Stimulated activated CD4-positive, alpha-beta T cell treated with anti-CD3 and anti-CD28 coated beads, Interleukin-1b, Interleukin-23, amount 100 ng/mL, for 4 hours (primary cell): ENCODE measurements at places on chromosomes 11 and 22.

GRCh38 chr11:125312391-125312790, 147.8 kb downstream of the PKNOX2 start:
- DNase-seq: no peak

- no peak for DNase-seq
Observed at GRCh38 chr11:113435190-113435968, 39.8 kb downstream of the DRD2 start.

GRCh38 chr11:121422675-121423074, 29.4 kb upstream of the SORL1 start:
- DNase-seq: no peak

GRCh38 chr22:32818446-32819115, 17.1 kb downstream of the TIMP3 start:
- DNase-seq: no peak

DNA sequence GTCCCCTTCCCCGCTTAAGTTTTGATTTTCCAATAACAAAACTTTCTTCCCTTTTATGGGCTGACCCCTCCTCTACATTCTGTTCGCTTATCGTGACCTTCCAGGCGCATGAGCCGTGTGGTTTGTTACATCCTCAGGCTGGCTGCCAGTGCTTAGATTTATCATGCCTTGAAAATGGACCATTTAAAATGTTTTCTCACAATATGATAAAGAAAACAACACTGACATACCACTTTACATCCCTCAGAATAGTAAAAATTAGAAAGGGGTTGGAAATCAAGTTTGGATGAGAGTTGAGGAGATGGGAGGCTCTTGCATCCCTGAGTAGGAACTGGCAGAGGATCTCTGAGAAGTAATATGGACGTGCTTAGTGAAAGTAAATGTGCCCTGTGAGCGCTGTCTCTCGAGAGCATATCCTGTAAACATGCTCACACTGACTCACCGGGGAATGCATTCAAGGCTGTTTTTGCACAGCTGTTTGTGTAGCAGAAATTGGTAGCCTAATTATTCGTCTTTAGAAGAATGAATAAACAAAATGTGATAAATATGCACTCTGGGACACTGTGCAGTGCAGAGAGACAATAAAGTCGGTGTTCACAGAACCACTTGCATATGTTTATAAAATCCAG, 17.1 kb upstream of the TOLLIP start:
- DNase-seq: no peak

GRCh38 chr11:19392847-19393518, 152.2 kb upstream of the E2F8 start:
- no peak for DNase-seq

GRCh38 chr11:56214537-56214936, 19.5 kb downstream of the OR5T2 start:
- no peak for DNase-seq

- peak; percentile 23 for DNase-seq
Observed at GRCh38 chr11:59429924-59430516, 3.8 kb upstream of the OR5A2 start.

DNA sequence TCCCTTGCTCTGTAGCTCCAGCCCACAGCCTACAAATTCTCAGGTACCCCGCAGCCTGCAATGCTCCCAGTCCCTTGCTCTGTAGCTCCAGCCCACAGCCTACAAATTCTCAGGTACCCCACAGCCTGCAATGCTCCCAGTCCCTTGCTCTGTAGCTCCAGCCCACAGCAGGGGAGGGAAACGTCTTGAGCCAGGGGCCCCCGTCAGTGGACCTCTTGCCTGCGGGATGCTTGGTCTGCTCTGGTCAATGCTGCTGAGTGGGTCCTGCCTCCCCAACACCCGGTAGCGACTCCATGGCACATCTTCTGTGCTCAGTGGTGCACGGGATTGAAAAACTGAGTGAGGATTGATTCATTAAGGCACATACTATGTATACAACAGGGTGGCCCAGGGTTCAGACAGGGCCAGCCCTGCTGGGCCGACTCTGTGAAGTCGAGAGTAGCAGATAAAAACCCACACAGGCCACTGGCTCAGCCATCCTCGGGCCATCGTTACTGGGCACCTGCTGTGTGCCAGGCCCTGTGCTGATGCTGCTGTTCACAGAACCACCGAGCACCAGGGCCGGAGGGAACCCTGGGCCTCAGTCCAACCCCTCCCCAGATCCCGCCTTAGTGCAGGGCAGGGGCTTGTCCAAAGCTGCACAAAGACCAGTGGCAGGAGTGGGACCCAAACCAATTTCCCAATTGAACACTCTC, 69.7 kb downstream of the MYO7A start:
- no peak for DNase-seq

DNA sequence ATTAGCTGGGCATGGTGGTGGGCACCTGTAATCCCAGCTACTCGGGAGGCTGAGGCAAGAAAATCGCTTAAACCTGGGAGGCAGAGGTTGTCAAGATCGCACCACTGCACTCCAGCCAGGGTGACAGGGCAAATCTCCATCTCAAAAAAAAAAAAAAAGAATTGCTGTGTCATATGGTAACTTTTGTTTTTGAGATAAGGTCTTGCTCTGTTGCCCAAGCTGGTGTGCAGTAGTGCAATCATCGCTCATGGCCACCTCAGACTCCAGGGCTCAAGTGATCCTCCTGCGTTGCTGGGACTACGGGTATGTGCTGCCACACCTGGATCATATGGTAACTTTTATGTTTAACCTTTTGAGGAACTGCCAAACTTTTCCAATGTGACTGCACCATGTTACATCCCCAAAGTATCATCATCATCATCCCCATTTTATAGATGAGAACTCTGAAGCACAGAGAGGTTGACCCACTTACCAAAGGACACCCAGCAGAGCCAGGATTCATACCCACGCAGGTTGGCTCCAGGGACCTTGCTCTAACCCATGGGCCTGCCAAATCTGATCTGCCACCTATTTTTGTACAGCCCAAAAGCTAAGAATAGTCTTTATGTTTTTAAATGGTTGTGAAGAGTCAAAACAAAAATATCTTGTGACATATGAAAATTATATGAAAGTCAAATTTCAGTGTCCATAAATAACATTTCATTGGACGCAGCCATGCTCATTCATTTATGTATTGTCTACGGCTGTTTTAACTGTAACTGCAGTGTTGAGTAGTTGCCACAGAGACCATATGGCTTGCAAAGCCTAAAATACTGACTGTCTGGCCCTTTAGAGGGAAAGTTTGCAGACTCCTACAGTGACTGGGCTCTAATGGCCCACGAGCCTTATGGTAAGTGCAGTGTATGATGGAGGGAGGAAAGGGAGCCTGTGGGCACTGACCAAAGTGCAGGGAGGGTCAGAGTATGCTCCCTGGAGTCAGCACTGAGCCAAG, 45.3 kb downstream of the GDPD5 start:
- DNase-seq: no peak
